ENCODE measurements at places on chromosomes 11 and 22.

- no peak for DNase-seq
These were observed 249.1 kb downstream of the CTTN start for GRCh38 chr11:70647188-70648166.

- no peak for DNase-seq
These were observed 117.2 kb upstream of the NTM start for GRCh38 chr11:131253142-131253655.

DNA sequence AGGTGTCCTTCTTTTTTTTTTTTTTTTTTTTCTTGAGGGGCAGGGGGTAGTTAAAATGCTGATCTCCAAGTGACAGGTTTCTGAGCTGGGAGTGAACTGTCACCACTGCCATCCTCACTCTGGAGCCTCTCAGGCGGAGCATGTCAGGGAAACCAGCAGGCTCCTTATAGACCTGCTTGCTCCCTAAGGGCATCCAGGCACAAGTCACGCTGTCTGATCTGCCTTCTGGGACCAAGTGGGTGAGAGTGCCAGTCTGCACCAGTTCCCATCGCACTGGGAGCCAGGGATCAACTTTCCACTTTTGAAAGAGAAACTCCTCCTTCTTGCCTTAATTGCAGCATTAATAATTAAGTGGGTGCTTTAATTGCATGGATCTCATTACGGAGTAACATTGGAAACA is 537.9 kb upstream of the CADM1 start:
- DNase-seq, result no peak

DNA sequence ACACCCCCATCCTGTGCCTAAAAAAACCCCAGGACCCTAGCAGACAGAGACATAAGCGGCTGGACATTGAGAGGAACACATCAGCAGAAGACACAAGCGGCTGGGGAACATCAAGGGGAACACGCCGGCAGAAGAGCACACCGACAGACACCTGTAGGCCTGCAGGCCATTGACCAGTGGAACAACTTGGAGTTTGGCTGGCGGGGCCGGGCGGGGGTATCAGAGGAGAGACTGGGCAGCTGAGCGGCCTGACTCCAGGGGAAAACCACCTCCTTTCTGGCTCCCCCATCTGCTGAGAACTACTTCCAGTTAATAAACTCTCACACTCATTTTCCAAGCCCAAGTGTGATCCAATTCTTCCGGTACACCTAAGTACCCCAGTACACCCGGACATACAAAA is 264.7 kb upstream of the ISX start:
- DNase-seq, result no peak

- DNase-seq, result no peak
These were observed 12.4 kb downstream of the SEC14L3 start for GRCh38 chr22:30459181-30460052.

DNA sequence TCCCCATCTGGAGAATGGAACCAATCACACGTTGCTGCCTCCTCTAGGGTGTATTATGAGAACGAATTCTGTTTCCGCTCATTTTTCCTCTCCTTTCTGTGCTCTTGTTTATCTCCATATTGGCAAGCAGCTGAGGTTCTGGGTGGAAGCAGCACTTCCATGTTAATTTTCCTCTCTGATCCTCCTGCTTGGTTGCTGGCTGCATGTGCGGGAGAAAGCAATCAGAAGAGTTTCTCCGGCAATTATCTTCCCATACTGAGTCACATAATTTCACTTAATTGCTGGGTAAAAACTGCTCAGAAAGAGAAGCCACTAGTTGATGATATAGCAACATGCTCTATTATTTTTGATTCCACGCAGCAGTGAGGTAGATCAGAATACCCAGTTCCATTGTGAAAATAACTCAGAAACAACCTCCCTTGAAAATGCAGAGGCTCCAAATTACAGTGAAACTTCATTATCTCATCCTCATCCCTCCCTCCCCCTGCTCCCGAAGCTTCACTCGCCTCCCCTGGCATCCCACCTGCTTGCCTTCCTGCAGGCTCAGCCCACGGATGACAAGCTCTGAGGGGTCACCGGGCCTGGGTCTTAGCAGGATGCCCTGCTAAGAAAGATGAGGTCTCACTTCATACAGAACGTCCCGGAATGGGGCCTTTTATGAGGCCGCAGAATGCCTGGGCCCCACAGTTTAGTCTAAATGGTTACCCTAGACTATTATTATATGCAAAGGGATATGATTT is 20.4 kb downstream of the FXYD6 start:
- no peak for DNase-seq

- DNase-seq, result no peak
These were observed 288.3 kb downstream of the TENM4 start for GRCh38 chr11:79152511-79152910.

DNA sequence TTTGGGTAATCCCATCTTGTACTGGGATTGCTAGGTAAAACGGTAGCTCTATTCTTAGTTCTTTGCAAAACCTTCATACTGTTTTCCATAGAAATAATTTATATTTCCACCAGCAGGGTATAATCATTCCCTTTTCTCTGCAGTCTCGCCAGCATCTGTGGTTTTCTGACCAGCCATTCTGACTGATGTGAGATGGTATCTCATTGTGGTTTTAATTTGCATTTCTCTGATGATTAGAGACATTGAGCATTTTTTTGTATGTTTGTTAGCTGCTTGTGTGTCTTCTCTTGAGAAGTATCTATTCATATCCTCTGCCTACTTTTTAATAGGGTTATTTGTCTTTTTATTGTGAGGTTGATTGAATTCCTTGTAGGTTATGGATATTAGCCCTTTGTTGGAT is 220.9 kb downstream of the PGR start:
- no peak for DNase-seq

DNA sequence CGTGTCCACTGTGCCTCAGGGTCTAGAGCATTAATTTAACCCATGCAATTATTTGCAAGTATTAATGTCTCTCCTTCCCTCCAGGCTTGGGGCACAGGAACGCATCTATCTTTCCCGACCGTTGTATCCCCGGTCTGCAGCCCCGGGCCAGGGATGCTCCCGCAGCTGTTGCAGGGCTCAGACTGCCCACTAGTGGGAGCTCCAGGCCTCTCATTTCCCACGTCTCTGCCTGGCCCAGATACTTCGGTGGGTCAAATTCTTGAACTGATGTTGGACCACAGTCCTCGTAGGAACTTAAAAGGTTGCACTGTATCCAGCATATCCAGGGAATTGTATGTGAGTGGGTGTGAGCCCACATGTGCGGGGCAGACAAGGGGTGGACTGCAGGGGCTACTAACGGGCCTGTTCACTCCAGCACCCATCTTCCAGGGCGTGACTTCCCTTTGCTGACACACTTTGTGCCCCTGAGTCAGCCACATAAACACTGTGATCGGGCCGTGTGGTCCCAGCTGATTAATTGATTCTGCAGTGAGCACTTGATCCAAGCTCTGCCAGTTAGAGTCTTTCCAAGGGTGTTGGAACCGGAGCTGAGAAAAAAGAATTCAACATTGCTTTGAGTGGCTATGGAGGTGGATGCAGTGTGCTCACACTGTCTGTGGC is 451.3 kb downstream of the TBC1D22A start:
- DNase-seq, result no peak

DNA sequence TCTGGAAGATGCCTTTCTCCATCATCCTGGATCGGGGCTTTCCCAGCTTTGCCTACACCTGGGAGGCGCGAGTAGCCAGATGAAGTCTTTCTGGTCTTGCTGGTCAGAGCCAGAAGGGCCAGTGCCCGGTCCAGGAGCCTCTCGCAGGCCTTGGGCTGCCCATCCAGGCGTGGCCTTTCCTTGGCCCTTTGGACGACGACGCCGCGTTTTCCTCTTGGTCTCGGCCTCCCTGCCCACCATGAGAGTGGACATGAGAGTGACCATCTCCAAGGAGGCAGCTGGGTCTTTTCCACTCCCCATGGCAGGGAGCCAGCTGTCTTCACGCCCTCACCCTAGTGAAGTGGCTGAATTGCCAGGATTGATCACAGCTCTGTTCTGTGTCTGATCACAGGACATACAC is 3.5 kb downstream of the PTDSS2 start:
- no peak for DNase-seq

DNA sequence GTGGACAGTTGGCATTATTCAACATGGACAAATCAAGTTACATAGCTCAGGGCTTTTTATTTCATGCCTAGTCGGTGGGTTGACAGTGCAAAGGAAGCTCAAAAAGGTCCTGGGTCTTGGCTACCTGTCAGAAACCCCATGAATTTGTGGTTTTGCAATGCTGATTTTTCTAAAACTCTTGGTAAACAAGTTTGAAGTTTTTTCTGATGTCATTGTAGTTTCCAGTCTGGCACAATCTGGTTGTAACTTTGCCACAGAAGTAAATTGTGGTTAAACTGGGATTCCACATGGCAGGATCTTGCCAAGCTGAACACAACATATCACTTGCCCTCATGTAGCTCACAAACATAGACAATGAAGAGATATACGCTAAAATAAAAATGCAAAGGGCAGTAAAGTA is 100.8 kb downstream of the EHF start:
- DNase-seq, result no peak

DNA sequence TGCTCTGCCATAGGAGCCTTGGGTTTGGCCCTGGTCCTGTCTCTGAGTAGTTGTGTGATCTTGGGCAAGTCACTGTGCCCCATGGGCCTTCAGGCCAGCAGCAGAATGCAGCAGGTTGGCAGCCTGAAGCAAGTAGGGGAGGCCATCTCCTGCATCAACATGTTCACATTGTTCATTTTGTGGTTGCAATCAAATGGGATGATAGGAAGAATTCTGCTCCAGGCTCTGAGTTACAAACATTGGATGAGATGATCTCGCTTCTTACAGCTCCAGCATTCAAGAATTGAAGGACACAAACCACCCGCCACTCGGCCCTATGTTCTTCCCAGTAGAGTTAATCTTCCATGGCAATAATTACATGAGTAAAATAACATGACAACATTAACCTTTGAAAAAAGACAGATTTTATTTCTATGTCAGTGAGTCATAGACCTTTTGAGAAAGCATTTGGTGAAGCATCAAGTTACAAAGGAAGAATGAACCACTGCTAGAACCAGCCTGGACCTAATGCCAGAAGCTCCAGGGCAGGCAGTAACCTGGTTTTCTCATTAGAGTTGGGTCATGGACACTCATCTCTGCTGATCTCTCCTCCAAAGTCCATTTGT is 308.3 kb upstream of the NCAM1 start:
- no peak for DNase-seq

DNA sequence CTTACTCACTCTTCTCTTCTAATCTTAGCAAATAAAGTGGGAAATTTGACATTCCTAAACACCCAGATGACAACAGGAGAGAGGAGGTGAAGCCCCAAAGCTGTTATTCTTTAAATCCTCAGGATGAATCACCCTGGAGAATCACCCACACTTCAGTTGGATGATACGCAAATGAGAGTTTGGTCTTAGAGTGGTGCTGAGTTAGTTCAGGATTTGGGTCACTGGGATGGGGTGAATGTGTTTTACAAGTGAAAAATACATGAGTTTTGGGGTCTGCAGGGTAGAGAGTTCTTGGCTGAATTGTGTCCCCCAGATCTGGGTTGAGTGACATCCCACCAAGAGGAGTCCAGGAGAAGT is 117.2 kb downstream of the GGTLC2 start:
- no peak for DNase-seq

DNA sequence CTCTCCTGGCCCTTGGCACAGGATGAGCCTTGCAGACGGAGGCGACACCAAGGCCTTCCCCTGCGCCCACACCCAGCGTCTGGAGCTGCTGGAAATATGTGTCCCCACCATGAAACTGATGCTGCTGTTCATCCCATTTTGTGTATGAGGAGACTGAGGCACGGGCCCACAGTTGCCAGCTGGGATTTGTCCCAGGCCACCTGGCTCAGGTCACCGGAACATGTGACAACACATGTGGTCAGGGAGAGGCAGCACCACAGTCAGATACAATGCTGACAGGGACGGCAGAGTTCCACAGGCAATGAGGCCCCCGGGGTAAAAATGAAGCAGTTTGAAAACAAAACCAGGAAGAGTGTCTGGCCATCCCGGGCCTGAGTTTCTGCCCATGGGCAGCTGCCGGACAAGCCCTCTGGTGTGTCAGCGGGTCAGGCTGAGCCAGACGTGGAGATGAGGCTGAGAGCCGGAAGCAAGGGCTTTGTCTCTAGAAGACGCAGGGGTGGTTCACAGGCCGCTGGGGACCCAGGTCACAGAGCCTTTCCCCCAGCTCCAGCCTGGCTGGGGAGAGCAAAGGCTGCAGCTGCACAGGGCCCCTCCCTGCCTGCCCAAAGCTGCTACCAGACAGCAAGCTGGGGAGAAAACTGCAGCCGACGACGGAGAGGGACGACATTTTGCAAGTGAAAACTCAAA is 80.7 kb downstream of the CDKN1C start:
- DNase-seq, result no peak

- DNase-seq, result no peak
These were observed 15.1 kb downstream of the MYBPC3 start for GRCh38 chr11:47337229-47337924.

- no peak for DNase-seq
These were observed 29.9 kb upstream of the GRAMD4 start for GRCh38 chr22:46590334-46590733.

GRCh38 chr11:16805938-16806337 is 67.5 kb downstream of the C11orf58 start:
- no peak for DNase-seq

DNA sequence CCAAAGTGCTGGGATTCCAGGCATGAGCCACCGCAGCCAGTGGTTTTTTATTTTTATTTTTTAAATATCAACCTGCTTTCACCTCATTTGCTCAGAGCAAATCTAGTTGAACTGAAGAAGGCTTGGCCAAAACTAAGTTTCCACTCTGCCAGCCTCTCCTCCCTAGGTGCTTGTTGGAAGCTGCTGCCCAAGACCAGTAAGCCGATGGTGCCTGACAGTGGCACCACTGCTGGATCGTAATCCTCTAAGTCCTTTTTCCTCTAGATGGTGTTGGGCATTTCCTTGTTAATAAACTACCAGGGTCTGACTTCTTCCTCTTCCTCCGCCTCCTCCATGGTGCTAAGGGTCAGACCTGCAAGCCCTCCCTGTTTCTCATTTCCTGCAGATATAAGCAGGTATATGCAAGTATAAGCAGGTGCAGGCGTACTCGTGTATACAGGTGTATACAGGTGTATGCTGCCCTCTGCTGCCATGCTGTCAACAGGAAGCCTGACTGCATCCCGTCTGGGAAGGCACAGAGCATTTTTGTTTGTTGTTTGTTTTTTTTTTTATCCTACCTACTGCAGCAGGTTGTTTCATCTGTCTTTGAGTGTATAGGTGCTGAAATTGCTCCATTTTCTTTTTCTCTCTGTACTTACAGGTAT is 1.6 kb downstream of the NADSYN1 start:
- no peak for DNase-seq

DNA sequence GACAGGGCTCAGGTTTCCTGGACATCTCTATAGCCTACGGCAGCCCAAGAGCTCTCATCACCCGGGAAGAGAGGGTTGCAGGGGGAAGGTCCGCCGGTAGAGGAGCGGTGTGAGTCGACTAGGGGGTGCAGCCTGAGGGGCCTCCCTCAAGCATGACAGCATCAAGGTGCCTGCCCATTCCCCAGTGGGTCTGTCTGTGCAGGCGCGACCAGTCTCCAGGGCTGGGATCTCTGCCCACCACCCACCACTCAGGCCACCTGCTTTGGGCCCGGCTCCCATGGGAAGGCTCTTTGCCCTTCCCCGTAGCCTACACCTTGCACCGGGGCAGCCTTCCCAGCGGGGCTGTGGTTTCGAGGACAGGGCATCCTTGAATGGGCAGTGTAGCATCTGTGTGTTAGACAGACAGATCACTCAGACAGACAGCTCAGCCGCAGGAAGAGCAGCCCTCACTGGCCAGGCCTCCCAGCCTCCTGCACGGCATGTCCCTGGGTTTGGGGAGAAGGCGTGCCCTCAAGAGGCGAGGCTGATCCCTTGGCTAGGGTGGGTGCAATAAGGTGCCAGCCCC is 29.2 kb downstream of the CERK start:
- DNase-seq, result no peak

All from activated T-helper 9 cell treated with anti-CD3 and anti-CD28 coated beads, Interleukin-2, amount 50 U/mL, for 16 hours (primary cell).